ENCODE measurements at places on chromosomes 11 and 22. TPM values are rescaled to one million over a fixed set of nuclear protein-coding genes. Genes with fewer than 3 reads are reported as not detected.

Gene CENPM
- total RNA-seq: 28.6 TPM

Gene RBM4
- 102 TPM for total RNA-seq

Gene RHOD
- total RNA-seq: 363 TPM

Gene CEND1
- total RNA-seq: 0.07 TPM

Gene KDM4E
- total RNA-seq: not detected

Gene OR6Q1
- total RNA-seq: not detected

Gene CARNS1
- total RNA-seq: not detected

Gene GP1BB
- 15.0 TPM for total RNA-seq

Gene ZDHHC5
- 50.7 TPM for total RNA-seq

Gene SCGB1A1
- not detected for total RNA-seq

Gene GRAP2
- not detected for total RNA-seq

Gene PNPLA3
- 11.0 TPM for total RNA-seq

Gene ZP1
- not detected for total RNA-seq

Gene KRTAP5-1
- total RNA-seq: not detected

Gene MS4A3
- not detected for total RNA-seq

Gene OR51B4
- not detected for total RNA-seq

Gene DNAJC24
- 3.4 TPM for total RNA-seq

Gene NNMT
- 5.4 TPM for total RNA-seq

Gene C11orf42
- total RNA-seq: not detected

Gene NPAS4
- not detected for total RNA-seq

Gene OR52I1
- total RNA-seq: not detected

Gene OR2AT4
- total RNA-seq: not detected

Gene CHKB
- total RNA-seq: 27.2 TPM

Gene PGGHG
- total RNA-seq: 4.0 TPM

Gene MOV10L1
- total RNA-seq: 0.07 TPM

Gene RASSF10
- 6.5 TPM for total RNA-seq

Gene BTG4
- not detected for total RNA-seq
